ENCODE measurements at places on chromosomes 3 and 15.

DNA sequence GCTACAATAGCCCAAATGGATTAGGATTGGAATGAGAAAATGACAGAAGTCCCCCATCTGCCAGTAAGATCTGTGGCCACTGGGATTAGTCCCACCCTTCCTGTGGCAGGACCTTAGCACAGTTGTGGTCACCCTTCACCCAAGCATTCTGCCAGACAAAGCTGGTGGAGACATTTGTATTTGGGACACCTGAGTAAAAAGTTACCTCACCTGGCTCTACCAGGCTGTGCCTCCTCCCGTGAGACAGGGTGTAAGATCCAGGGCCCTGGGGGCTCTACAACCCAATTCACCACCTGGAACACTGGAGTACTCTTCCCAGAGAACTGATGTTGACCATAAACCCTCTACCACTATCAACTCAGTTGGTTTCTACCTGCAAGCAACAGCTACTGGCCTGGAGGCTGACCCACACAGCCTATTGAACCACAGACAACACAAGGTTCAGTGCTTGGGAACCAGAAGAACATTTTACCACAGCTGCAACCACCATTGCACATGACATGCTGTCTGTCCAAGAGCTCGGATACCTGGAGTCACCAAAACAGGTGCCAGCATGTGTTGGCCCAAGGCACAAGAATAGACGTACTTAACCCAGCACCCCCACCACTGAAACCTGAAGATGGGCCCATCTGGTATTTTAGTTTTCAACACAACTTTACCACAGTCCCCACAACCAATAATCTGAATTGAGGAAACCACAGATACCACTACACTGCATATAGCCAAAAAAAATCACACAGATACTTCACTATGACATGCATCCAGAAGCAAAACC is 1686.7 kb downstream of the SI start:
- DNase-seq: no peak

DNA sequence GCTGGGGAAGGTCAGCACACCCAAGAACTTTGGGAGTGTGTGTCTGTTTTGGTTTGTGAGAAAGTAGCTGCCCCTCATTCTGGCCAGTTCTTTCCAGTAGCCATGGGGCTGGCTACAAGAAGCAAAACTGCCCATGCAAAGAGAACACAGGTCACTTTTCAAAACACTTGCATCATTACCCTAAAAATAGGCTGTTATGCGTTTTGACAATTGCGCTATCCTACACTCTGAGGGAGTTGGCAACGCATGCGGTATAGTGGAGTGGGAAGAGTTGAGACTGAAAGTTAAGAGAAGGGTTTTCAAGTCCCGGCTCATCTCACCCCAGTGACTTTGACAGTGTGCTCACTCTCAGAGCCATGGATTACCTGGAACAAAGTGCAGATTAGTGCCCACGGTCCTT is 41.8 kb upstream of the MYZAP start:
- no peak for DNase-seq

DNA sequence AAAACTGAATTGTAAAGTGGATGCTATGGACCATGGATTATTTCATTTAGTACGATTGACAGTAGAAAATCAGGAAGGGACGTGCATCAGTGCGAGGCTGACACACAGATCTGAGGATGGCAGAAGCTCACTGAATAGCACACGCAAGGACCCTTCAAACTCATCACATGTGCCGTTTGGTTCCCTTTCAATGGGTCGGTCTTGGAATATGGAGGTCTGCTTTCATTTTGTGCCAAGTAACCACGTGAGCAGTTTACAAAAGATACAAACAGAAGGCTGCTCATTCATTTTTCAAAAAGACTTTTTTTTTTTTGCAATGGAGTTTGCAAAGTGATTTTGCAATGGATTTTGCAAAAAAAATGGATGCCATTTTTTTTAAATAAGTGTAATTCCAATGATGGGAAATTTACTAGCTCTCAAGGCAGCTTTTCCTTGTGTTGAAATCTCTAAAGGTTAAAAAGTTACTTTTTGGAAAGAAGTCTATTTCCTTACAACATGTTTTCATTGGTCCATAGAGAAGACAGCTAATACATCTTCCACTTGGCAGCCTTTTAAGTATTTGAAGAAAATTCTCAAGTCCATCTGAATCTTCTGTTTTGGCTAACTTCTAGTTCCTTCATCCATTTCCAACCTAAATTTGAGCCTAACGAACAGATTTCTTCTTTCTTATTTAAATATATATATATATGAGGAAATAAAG is 392.3 kb upstream of the TPRG1 start:
- DNase-seq: no peak

DNA sequence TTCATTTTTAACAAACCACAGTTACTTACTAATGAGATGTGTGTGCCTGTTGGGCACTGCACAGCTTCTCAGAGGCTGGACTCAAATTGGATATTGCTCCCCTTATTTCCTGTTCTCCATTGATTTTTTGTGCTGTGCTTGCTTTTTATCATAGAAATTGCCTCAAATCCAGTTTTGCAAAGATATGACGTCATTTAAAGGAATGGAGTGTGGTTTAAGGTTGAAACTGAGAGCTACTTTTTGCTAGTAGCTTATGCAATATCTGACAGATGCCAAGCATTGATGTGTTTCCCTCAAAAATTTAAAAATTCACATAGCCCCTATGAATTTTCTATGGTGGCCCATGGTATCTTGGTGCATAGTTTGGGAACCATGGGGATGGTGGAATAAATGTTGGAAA is 67.7 kb upstream of the ROPN1 start:
- no peak for DNase-seq

DNA sequence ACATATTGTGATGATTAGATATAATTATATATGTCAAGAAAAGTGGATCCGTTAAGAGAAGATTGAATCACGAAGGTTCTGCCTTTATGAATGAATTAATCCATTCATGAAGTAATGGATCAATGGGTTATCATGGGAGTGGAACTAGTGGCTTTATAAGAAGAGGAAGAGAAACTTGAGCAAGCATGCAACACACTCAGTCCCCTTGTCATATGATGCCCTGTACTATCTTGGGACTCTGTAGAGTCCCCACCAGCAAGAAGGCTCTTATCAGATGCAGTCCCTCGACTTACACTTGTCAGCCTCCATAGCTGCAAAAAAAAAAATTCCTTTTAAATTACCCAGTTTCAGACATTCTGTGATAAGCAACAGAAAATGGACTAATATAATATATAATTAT is 301.9 kb downstream of the RAP2B start:
- DNase-seq: no peak

DNA sequence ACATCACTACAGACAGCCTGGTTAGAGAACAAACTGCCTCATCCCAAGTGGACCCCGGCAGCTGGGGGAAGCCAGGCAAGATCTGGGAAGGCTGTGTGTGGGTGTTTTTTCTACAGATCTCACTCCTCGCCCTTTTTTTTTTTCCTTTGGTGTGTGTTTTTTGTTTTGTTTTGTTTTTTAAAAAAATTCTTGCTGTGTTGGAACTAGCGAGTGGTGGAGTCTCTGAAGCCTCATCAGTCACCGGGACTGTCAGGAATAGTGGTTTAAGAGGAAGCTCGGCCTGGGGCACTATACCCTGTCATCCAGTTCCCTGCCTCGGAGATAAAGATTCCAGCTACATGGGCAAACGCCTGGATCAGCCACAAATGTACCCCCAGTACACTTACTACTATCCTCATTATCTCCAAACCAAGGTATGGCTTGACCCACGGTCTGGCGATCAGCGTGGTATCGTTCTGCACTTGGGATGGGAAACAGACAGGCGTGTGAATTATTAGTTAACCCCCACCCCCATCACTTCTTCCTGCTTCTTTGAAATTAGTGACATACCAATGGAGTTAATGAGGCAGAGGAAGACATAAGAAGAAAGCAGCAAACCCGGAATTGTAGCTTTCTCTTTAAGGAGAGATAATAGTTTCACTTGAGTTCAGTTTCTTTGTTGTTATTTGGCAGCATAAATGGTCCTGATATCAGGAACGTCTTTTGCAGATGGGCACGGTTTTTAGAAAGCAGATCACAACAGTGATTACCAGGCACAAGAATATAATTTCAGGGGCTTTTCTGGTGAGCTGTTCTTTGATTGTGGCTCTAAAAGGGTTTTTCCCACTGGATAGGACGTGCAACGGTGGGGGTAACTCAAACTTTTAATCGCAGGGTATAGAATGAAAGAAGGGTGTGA is 722 bp downstream of the RBMS3 start:
- peak; percentile 6 for DNase-seq

DNA sequence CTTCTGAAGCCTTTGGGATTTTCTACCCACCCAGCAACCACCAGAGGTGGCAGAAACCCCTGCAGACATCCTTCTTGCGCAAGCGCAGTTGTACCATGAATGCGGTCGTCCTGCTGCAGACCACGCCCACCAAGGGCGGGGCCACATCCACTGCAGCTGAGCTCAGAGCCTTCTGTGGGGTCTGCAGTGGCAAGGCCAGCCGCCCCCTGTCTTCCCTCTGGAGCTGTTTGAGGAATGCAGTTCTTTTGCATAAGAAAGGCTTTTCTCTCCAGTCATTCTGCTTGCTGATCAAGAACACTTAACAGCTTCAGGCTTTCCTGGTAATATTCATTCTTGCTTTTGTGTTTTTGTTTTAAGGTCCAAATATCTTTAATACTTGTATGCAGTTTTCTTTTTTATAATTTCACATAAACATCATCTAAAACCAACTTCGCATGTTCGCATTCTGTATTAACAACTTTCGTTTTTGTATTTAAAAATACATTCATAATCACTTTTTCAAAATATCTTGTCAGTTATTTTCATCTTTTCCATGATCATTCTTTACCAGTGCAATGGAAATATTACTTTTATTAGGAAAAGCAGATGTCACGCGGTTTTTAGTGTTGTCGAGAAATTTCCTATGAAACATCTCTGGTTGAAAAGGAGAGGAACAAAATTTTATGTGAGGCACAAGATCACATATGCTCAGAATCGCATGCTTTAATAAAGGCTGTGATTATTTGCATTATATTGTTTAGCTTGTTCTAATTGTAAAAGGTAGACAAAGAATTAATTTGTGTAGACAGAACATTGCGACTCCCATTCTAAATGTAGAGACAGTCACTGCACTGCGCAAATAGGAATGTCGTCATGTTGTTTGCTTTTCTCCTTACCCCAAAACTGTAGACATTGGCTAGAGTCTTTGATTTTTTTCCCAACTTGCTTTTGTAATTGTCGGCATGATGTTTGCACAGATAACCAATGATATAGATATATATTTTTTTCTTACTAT is 98.1 kb upstream of the SNRPN start:
- DNase-seq: no peak

DNA sequence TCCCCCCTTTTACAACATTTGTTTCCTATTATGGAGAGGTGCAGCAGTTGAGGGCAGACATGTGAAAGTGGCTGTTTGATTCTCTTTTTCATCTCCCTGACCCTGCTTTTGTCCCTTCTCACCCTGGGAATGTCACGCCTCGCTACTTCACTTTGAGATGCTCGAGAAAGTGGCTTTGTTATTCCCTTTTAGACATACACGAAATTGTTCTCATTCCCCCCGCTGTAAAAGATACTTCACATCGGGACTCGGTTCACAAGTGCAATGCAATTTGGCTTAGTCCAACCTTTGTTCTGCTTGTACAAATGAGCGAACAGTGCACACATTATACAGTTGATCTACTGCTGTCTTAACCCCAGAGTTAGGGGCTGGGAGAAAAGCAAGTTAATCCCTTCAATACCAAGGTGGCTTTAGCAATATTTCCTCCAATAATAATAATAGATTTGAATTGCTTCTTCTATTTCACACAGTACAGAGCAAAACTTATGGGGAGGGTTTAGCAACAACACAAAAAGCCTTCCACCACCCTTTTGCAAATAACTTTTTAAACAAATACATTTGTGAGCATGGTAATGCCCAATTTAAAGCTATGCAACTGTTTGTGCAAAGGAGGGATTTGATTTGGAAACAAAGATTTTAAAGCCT is 5.7 kb upstream of the FOXB1 start:
- DNase-seq: no peak

- no peak for DNase-seq
Observed at GRCh38 chr3:176262071-176262470, 935.2 kb downstream of the TBL1XR1 start.

- DNase-seq: no peak
Observed at GRCh38 chr15:68814596-68814995, 6.1 kb downstream of the ANP32A start.

- no peak for DNase-seq
Observed at GRCh38 chr3:160368804-160369203, 30.2 kb downstream of the IFT80 start.

GRCh38 chr15:50825946-50826345 is 60.4 kb upstream of the SPPL2A start:
- DNase-seq: no peak

GRCh38 chr15:29283381-29283780 is 13.8 kb upstream of the NSMCE3 start:
- DNase-seq: no peak

- no peak for DNase-seq
Observed at GRCh38 chr3:194598771-194599557, 34.3 kb downstream of the TMEM44 start.

GRCh38 chr15:50577492-50577891 is 31.0 kb upstream of the USP50 start:
- DNase-seq: no peak

GRCh38 chr3:120052225-120052624 is 42.0 kb downstream of the GSK3B start:
- no peak for DNase-seq

- DNase-seq: no peak
Observed at GRCh38 chr15:31243895-31244294, 82.7 kb upstream of the KLF13 start.

DNA sequence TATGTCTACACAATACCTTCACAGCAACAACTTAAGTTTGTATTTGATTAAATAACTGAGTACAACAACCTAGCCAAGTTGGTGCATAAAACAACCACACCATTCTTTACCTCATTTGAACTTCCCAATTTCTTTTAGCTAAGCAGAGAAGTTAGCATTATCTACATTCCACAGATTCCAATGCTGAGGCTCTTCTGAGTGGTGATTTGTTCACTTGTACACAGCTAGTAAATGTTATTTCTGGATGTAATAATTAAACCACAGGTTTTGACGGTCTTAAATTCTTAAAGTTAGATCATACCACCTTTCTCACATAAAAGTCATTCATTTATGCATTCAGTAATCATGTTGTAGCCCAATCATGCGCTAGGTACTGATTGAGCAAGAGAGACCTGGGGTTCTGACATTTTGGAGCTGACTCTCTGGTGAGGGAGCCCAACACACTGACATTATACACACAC is 102.5 kb downstream of the SST start:
- DNase-seq: peak; percentile 6

- DNase-seq: no peak
Observed at GRCh38 chr15:62691008-62691407, 351.5 kb upstream of the TPM1 start.

- DNase-seq: no peak
Observed at GRCh38 chr15:75042730-75043508, 19.5 kb downstream of the PPCDC start.

DNA sequence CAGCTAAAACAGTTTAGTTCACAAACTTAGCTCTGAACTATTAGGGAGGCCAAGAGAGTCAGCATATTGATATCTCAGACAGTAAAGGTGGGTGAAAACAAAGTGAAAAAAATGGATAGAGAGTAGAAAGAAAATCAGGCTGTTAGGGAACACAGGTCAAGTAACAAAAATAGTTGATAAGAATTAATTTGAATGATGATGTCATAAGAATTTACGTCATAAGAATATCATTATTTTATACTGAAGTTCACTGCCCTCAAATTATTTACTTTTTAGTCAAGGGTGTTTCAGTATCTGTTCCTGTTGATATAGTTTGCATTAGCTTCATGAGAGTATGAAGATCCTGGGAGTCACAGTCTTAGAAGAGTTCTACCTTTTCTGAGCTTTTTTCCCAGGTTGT is 1134.6 kb downstream of the SI start:
- no peak for DNase-seq

- DNase-seq: no peak
Observed at GRCh38 chr15:92833106-92833433, 67.1 kb upstream of the CHD2 start.
